ENCODE measurements at places on chromosomes 13 and 19.

DNA sequence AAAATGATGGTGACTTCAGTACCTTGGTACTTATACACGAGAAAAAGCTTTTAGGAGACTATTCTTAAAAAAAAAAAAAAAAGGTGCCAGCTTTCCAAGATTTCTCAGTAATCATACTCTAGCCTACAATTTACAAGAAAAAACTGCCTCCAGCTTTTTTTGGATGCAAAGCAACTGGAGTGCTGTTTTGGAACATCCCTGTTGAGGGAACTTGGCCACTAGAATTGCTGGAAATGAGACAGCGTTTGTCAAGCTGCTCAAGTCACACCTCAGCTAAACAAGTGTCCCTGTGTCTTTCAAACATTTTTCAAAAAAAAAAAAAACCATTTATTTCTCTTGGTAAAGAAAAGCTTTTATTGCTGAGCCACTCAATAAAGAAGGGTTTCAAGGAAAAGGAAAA, 413.1 kb upstream of the ARGLU1 start:
- no peak for DNase-seq

- no peak for DNase-seq
These were observed 158.8 kb upstream of the DACH1 start for GRCh38 chr13:72025836-72026235.

GRCh38 chr19:33902395-33902794, 105.7 kb downstream of the KCTD15 start:
- no peak for DNase-seq

DNA sequence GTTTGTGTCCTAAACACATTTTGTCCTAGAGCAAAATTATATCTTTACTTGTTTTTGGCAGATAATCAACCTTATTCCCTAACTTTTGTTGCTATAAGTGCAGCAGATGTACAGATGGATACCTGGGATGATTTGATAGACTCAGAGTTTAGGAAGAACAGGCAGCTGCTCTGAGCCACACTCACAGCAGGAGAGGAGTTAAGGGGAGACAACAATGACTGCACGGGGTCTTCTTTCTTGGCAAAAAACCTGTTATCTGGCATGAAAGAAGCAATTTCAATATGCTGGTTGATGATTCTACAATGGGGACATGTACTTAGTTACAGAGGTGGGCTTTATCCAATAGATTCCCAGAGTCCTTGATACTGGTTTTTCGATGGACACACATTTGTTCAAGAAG, 258.9 kb upstream of the PCDH9 start:
- DNase-seq: no peak

DNA sequence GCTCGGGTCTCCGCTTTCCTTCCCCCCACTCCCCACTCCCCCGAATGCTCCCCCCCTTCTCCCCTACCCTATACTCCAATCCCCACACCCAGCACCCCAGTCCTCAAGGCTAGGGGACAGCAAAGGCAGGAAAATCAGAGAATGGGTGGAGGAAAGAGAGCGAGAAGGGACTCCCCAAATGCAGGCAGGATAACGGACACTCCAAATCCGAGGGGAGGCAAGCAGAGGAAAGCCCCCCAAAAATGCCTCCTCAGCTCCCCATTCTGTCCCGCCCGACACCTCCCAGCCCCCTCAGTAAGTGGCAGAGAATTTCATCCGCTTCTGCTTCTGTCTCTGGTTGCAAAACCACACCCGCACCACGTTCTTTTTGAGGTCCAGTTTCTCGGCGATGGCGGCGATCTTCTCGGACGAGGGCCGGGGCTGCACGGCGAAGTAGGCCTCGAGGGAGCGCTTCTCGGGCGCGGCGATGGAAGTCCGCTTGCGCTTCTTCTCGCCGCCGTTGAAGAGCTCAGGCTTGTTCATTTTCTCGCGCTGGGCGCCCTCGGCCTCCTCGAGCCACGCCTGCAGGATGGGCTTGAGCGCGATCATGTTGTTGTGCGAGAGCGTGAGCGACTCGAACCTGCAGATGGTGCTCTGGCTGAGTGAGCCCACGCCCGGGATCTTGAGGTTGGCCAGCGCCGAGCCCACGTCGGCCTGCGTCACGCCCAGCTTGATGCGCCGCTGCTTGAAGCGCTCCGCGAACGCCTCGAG, 2.1 kb downstream of the POU4F1 start:
- DNase-seq: peak; percentile 83

DNA sequence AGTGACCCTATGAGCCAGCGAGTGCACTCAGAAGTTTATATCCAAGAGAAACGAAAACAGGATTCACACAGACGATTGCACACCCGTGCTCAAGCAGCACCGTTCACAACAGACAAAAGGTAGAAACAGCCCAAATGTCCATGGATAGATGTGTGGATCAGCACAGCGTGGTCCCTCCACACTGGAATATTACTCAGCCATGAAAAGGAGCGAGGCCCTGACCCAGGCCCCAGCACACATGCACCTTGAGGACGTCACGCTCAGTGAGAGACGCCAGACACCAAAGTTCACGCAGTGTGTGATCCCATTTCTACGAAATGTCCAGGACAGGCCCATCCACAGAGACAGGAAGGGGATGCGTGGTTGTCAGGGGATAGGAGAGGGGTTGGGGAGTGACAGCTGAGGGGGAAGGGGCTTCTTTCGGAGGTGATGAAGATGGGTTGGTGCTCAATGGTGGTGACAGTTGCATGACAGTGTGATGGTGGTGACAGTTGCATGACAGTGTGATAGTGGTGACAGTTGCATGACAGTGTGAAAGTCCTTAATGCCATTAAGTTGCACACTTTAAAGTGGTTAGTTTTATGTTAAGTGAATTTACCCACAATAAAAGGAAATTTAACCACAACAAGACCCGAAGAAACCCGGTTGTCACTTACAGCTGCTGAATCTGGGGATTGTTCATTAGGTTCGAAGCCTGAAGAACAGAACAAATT, 18.9 kb upstream of the SLC39A3 start:
- no peak for DNase-seq

DNA sequence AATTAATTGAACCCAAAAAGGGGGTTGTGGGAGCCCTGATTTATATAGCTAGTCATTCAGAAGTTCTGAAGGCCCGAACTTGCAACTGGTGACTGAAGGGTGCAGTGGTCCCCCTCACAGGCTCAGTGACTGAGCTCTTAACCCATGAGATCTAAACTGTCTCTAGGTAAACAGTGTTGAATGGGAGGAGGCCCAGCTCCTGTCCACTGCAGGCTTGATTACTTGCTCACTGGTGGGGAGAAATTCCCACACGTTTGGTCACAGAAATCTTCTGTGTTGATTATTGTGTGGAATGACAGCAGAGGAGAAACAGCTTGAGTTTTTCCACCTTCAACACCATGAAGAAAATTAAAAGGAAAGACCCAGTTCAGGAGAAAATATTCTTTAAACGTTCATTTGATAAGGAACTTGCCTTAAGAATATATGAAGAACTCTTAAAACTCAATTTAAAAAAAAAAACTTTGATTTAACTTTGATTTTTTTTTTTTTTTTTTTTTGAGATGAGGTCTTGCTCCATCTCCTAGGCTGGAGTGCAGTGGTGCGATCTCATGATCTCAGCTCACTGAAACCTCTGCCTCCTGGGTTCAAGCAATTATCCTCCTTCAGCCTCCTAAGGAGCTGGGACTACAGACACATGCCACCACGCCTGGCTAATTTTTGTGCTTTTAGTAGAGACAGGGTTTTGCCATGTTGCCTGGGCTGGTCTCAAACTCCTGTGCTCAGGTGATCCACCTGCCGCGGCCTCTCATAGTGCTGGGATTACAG, 249.3 kb downstream of the UQCRFS1 start:
- DNase-seq: no peak

- no peak for DNase-seq
These were observed 630 bp downstream of the PNPLA6 start for GRCh38 chr19:7535998-7536695.

DNA sequence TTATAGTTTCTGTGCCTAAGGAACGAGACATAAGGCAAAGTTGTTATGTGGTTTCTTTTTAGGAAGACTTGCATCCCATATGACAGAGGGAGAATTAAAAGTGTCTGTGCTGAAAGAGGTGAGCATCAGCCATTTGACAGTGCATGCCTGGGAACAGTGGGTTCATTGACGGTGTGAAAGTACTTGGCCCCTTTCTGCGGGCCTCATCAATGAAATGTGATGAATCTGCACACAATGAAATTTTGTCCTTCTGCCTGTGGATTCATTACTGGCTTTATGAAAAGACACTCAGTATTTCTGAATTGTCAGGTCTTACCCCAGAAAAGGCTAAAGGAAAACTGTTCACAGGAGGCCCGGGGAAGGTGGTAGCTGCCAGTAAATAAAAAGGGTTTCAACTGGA, 295.8 kb downstream of the FOXO1 start:
- peak; percentile 42 for DNase-seq

- no peak for DNase-seq
These were observed 656 bp upstream of the NEK3 start for GRCh38 chr13:52160053-52160452.

- DNase-seq: no peak
These were observed 106.6 kb downstream of the RGCC start for GRCh38 chr13:41563984-41564365.

- no peak for DNase-seq
These were observed 9.1 kb upstream of the SIN3B start for GRCh38 chr19:16820056-16820455.

Measured in retina (tissue), 1 donor.